ENCODE measurements at places on chromosomes 7 and 10.

GRCh38 chr7:133164498-133164897 lies 82.6 kb upstream of the CHCHD3 start:
- DNase-seq, result no peak

DNA sequence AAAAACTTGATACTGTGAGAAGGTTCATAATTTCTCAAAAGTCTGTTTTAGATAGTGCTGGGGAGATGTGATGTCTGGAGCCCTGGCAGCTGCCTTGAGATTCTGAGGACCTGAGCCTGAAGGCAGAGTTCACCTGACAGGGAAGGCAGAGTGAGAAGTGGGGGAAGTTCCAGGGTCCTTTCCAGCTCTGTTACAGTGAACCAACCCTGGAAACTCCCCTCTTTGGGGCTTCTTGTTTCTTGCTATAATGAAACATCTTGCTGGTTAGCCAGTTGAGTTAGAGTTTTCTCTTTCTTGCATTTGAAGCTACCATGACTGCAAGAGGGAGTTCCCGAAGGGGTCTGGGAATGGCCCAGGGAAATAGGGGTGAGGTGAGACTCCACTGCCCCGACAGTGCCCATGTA lies 158.9 kb upstream of the TNRC18 start:
- no peak for DNase-seq

GRCh38 chr10:127736222-127736914 lies 617 bp upstream of the FOXI2 start:
- no peak for DNase-seq

DNA sequence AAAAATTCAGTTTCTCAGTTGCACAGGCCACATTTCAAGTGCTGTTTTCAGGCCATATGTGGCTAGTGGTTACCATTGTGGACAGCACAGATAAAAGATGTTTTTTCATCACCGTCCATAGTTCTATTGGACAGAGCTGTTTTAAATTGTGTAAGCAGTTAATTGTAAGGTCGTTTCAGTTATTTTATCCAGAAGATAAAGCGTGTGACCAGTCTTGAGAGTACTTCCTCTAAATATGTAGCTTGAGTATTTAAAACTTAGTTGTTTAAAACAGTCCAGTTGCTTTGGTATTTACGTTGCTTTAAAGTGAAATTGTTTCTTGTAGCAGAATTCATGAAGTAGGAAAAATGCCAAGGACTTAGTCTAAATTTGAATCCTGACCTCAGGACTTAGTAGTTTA lies 66.9 kb downstream of the ZNRF2 start:
- DNase-seq, result no peak

DNA sequence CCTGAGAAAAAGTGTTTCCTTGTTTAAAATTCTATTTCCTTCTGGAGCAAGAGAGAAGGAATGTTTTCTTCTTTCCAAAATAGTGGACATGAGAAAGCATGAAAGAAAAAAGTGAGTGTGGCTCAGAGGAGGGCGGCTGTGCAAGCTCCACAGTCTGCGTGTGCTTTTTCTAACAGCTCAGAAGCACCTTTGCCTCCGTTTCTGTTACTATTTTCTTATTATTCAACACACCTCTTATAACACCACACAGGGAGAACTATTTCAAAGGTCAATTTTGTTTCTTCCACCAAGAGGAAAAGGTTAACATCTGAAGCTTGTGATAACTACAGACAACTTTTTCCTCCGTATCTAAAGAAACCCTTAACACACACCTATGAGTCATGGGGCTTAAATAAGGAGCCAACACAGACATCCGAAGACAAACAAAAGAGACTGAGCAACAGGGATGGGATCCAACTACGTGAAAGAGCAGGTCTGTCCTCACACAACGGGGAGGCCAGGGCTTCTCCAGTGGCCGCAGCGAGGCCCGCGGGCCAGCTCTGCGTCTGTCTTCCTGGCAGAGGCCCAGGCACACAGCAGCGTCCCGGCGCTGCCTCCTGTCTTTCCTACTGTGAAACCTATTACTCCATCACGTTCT lies 36.2 kb upstream of the NCAPG2 start:
- peak; percentile 96 for DNase-seq

DNA sequence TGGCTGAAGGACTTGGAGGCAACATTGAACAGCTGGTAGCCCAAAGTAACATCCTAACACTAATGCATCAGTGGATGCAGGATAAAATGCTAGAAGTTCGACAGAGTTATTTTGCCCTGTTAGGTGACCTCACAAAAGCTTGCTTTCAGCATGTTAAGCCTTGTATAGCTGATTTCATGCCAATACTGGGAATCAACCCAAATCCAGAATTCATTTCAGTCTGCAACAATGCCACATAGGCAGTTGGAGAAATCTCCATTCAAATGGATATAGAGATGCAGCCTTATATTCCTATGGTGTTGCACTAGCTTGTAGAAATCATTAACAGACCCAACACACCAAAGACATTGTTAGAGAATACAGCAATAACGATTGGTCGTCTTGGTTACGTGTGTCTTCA lies 62.9 kb downstream of the CCSER2 start:
- DNase-seq, result no peak

DNA sequence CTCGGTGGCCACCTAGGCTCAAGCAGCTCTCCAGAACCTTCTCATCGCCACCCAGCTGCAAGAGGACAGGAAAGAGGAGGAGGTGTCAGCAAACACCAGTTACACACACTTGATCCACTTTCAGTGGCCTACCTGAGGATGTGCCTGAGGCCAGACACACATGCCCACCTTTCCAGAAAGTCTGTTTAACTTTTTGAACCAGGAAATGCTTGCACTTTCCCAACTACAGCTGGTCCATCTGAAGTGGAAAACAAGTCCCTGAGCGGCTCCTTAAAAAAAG lies 15.7 kb upstream of the CYREN start:
- no peak for DNase-seq

GRCh38 chr10:105017116-105017515 lies 376.0 kb downstream of the SORCS3 start:
- DNase-seq, result peak; percentile 1

GRCh38 chr7:105389088-105389650 lies 448 bp upstream of the SRPK2 start:
- peak; percentile 49 for DNase-seq

- no peak for DNase-seq
These were observed 460.4 kb downstream of the KCNMA1 start for GRCh38 chr10:77177161-77177560.

- no peak for DNase-seq
These were observed 52.5 kb downstream of the EBF3 start for GRCh38 chr10:129911451-129912165.

DNA sequence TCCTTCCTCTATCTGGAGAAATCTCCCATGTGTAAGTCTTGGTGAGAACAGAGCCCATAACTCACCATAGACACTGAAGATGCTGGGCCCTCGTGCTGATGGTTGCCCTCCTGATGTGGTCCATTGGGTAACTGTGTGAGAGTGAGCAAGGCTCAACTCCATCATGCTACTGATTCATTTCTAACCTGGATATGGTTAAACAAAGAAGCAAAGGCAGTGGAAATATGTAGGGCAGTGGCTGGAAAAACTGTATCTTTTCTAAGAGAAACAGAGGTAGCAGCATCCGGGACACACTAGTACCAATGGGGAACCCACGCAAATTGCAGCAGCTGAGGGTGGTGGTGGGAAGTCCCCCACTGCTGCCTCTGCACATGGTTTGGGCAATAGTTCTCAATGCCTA lies 221.7 kb downstream of the KLF6 start:
- DNase-seq, result no peak

DNA sequence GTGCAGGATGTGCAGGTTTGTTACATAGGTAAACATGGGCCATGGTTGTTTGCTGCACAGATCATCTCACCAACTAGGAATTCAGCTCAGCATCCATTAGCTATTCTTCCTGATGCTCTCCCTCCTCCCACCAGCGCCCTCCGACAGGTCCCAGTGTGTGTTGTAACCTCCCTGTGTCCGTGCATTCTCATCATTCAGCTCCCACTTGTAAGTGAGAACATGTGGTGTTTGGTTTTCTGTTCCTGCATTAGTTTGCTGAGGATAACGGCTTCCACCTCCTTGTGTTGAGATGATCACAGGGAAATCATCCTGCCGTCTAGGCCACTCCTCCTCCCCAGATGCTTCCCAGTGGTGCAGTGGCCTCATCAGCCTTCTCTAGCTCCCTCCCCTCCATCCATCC lies 261.6 kb upstream of the GALNT17 start:
- DNase-seq, result no peak

- no peak for DNase-seq
These were observed 272.3 kb downstream of the SORCS3 start for GRCh38 chr10:104913390-104913789.

GRCh38 chr10:93542358-93542791 lies 24.1 kb upstream of the FFAR4 start:
- DNase-seq, result peak; percentile 34

- DNase-seq, result no peak
These were observed 88.8 kb upstream of the LYZL1 start for GRCh38 chr10:29199941-29200679.

DNA sequence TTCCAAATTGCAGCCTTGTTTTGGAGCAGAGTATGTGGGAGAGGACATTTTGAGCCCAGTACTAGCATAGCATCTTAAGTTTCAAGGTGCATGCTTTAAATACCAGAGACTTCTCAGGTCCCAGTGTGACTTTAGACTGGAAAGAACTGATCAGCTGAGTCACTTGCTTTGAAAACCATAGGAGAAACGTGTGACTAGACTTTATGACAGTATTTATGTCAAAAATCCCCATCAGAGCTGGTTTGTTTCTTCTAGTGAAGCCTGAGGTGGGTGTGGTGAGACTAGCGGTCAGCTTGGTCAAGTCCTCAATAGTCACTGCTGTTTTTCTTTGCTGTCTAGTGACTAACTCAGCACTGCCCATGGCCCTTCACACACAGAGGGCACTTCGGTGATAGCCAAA lies 724.2 kb downstream of the GATA3 start:
- DNase-seq, result no peak

DNA sequence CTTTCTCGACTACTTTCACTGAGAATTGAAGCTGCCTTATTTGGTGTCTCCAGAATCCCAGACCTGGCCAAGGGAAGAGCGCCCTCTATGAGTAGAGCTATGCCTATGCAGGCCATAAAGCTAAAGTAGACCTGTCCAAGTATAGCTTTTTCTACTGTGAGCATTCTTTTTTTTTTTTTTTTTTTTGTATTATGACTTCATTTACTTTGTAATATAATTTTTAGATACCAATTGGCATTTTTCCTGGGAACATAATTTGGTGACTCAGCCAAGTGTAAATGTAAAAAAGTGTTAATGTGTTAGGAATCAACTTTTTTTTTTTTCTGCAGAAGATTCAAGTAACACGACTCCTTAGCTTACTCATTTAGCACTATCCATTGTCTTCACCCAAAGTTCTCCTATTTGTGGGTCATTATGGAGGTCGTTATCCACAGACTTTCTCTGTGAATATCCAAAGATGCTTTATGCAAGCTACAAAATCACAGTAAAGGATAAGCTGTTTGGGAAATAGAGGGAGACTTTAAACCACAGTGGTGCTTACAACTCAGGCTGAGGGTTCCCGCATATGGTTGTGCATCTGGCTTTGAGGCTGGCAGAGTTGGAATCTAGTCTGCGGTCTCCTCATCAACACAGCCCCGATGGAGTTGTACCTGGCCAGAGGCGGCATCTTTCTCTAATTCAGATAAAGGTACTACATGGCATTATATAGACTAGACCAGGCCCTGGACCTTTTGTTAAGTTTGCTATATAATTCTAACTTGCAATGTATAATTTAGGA lies 1040.2 kb upstream of the SORCS1 start:
- peak; percentile 47 for DNase-seq

- DNase-seq, result no peak
These were observed 2.0 kb downstream of the PRSS37 start for GRCh38 chr7:141839256-141839655.

DNA sequence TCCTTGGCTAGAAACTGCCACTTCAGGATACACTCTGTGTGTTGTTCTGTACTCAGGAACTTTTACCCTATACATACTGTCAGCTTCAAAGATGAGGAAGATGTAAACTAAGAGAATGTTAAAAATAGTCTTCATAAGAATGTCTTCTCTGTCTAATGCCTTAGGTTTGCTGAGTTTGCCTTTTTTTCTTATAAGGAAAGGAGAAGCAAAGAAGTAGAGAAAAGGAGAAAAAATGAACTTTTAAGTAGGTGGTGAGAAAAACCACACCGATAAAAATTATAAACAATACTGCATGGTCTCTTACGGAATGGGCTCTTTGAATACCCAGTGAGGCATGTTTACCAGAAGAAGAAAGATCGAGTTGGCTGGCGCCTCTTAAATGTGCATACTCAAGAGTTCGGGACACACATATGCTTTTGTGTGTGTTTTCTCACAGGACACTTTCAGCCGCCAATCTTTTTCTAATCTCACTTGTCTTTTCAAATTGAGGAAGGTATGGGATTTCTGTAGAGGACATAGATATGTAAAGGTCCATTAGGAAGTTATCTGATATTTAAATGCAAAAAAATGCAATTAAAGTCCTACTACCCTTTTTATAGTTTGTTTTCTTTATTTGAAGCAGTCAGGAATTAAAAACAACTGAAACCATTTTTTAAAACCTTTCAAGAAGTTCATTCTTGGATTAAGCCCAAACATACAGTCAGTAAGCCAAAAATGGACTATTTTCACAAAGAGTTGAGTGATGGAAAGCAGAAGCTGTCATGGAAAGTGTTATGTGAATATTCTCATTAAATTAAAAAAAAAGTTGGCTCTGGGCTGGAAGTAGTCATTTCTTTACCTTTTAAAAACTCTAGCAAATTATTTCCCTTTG lies 100.6 kb upstream of the MDFIC start:
- peak; percentile 71 for DNase-seq

GRCh38 chr10:7855205-7855604 lies 36.9 kb downstream of the TAF3 start:
- DNase-seq, result no peak

GRCh38 chr7:94183289-94183749 lies 179.2 kb upstream of the BET1 start:
- peak; percentile 99 for DNase-seq

- peak; percentile 95 for DNase-seq
These were observed 655.6 kb downstream of the LRMDA start for GRCh38 chr10:76086761-76087639.

- DNase-seq, result no peak
These were observed 28.1 kb downstream of the ELFN1 start for GRCh38 chr7:1698201-1698600.

DNA sequence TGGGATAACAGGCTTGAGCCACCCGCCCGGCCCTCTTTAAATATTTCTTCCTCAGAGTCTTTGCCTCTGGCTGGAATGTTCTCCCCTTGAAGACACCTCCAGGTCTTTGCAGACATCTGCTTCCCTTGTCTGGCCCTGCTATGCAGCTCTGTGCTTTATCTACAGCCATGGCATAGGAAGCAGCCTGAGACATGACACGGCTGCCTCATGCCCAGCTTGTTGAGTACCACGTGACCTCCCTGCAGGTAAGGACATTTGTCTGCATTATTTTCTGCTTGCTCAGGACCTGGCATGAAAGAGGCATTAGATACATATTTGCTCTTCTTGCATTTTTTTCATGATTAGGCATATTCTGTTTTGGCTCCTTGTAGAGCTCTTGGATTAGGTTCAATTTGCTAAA lies 113.8 kb upstream of the KLF6 start:
- DNase-seq, result no peak

DNA sequence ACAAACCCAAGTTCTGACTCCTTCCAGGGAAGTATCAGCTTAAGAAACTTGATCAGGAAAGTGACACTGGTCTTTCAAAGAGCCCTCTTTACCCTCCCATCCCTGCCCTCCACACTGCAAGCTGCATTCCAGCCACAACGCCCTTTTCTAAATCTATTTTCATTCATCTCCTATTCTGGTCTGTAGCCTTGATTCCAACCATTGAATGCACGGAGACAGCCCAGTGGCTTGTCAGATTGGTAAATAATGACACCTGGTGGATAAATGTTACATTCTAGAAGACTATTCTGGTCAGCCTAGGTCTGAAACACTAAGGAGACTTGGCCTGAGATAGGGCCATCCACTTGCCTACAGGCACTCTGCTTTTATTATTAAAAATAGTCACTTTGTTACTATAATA lies 20.9 kb downstream of the MORN4 start:
- peak; percentile 60 for DNase-seq
